Left ventricle myocardium inferior (tissue), 1 donor: ENCODE measurements at places on chromosomes 2 and 18.

DNA sequence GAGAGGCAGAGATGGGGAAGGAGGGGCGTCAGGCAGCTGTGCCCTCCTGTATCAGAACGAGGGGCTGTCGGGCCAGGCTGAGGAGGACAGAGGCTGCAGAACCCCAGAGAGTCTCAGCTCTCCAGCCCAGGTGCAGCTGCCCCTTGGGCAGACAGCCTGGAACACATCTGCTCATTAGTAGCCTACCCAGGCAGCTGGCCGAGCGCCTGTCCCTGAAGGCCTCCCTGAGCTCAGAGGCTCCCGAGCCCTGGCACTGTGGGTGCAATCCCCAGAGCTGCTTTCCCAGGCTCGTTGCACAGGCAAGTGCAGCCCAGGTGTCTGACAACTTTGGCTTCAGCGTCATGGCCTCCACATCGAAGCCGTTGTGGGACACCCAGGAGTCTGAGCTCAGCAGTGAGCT lies 13.1 kb upstream of the TMEM185B start:
- DNase-seq = no peak

GRCh38 chr2:60926741-60927552 lies 45.6 kb downstream of the REL start:
- no peak for DNase-seq

DNA sequence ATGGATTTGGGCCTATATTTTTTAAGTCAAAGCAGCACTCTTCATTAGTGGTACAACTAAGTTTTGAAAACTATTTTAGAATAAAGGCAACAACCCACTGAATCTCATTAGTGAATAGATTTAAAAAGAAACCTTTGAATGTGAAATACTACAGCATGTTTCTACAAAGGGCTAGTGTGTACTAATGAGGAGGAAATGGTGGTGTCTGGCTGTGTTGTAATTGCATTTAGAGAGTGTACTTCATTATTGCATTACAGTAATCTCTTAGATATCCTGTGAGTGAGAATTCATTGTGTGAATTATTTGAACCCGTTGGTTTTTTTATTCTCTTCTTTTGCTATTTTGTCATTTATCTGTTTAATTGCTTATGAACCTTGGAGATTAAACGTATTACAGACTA lies 575.4 kb upstream of the FAM98A start:
- DNase-seq = no peak

GRCh38 chr2:31865215-31865614 lies 145.6 kb downstream of the MEMO1 start:
- DNase-seq = no peak

- DNase-seq = peak; percentile 11
Measured at GRCh38 chr2:240791821-240792628, 28.0 kb downstream of the KIF1A start.

GRCh38 chr18:11149441-11150270 lies at the start of gene PIEZO2:
PIEZO2 (minus strand) TSS chr18:11149569; CDS start chr18:11148588, 981 bp downstream.
- DNase-seq = peak; percentile 42

DNA sequence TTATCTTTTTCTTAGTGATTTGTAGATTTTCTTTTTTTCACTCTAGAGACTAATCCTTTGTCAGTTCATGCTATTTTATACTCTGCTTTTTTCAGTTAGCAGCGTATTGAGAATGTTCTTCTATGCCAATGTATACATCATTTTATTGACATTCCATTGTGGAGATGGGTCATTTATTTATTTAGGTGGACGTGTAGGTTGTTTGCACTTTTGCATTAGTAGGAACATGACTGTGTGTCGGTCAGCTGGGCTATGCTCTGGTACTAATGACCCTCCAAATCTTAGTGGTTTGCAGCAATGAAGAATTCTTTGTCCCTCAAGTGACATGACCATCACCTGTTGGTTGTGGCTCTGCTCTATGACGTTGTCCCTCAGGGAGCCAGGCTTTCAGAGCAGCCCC lies 33.6 kb downstream of the HPCAL1 start:
- DNase-seq = no peak

- DNase-seq = no peak
Measured at GRCh38 chr2:75367401-75367800, 168.1 kb upstream of the TACR1 start.

DNA sequence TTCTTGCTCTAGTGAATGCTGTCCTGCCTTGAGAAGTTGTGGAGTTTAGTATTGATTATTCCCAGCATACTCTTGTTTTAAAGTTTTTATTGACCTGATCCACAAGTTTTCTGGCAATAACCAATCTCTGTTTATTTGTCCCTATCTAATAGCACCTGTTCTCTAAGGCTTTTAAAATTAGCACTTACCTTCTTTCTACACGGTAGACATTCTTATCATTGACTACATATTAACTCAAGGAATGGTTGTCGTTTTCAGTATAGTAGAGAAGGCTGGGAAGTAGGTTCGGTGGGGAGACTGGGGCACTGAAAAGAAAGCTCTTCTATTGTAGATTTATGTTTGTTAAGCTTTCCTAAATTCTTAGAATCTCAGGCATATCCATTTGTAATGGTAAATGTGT lies 726.0 kb downstream of the DPP10 start:
- no peak for DNase-seq

DNA sequence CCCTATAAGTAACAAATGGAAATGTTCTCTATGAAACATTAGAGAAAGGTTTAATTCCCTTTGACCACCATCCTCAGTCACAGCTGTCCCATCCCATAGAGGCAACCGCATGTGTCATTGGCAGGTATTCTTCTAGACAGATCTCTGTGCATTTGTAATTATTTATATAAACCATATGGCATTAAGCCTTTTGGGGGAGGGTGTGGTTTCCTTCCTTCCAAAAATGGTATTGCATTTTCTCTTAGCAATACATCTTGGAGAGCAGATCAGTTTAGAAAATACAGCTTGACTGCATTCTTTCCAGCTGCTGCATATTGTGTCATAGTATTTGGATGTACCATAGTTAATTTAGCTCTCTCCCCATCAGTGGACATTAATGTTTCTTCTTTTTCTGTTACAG lies 57.7 kb downstream of the LCLAT1 start:
- no peak for DNase-seq

- no peak for DNase-seq
Measured at GRCh38 chr18:61159246-61159645, 174.0 kb upstream of the CDH20 start.

DNA sequence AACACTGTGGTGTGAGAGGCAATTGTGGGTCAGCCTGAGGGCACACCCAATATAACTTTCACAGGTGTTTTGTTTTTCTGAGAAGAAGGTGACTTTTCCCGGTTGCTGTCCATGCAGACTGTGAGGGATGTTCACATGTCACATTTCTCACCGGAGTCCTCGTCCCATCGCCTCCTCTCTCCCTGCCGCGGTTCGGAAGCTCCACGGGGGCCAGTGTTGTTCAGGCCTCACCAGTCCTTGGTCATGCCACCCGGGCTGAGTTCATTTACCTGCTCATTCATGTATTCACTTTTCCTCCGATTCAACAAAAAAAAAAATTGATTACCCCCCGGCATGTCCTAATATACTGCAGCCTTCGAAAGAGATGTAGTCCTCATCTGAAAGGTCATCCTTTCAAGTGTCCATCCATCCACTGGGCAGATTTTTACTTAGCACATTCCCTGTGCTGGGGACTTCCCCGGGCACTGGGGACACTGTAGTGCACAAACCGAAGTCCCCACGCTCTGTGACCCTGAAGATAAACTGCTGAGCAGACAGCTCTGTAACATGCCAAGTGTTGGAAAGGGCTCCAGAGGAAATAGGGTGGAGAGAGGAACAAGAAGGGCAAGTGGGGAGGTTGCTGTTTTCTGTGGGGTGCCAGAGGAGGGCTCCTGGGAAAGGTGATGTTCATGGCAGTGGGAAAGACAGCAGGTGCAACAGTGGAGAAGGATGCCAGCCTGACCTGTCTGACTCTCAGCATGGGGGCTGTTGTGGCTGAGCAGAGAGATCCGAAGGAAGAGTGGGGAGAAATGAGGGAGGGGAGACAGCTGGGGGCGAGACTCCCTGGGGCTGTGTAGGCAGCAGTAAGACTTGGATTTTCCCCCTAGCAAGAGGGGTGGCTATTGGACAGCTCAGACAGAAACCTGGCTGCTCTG lies 22.4 kb downstream of the LRRFIP1 start:
- DNase-seq = no peak

- DNase-seq = no peak
Measured at GRCh38 chr18:46677611-46678010, 20.6 kb upstream of the LOXHD1 start.

DNA sequence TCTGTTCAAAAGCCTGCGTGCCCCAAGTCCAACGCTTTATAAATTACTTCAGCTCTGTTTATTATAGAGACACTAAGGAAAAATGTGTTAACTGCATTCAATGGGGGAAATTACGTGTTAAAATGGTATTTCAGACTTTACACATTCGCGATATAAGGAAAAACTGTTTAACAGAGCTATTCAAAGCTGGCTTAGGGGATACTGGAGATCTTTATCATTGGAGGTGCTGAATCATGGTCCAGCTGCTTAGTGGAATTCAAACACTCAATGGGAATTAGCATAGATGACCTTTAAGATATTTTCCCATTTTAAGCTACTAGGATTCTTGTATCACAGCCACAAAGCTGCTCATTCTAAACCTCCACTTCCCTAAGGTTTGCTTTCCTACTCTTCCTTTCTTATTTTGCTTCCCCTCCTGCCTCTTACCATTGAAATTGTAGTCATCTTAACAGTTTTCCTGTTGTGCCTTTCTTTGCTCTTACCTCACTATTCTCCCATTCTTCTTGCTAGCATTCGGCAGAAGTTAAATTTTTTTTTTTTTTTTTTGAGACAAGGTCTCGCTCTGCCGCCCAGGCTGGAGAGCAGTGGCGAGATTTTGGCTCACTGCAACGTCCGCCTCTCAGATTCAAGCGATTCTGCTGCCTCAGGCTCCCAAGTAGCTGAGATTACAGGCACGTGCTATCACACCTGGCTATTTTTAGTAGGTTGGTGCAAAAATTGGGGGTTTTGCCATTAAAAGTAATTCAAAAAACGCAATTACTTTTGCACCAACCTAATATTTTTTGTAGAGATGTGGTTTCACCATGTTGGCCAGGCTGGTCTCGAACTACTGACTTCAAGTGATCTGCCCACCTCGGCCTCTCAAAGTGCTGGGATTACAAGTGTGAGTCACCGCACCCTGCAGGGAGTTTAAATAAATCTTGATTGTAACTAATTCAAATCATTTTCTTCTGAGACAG lies 6.5 kb downstream of the SULT6B1 start:
- no peak for DNase-seq

DNA sequence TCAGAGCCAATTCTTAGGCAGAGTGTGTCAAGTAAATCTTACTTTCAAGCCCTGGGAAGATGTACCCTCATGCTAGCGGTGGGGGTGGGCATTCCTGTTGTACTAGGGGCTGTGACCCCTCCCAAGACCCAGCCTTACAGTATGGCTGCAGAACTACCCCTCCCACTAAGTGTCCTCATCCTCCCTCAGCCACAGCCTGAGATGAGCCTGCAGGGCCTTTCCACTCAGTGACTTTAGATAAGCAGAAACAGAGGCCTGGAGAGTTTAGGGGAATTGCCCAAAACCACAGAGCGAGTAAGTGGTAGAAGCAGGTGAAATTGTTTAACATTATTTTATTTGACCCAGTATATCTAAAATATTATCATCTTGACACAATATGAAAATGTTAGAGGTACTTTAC lies 36.6 kb downstream of the TTC32 start:
- no peak for DNase-seq

DNA sequence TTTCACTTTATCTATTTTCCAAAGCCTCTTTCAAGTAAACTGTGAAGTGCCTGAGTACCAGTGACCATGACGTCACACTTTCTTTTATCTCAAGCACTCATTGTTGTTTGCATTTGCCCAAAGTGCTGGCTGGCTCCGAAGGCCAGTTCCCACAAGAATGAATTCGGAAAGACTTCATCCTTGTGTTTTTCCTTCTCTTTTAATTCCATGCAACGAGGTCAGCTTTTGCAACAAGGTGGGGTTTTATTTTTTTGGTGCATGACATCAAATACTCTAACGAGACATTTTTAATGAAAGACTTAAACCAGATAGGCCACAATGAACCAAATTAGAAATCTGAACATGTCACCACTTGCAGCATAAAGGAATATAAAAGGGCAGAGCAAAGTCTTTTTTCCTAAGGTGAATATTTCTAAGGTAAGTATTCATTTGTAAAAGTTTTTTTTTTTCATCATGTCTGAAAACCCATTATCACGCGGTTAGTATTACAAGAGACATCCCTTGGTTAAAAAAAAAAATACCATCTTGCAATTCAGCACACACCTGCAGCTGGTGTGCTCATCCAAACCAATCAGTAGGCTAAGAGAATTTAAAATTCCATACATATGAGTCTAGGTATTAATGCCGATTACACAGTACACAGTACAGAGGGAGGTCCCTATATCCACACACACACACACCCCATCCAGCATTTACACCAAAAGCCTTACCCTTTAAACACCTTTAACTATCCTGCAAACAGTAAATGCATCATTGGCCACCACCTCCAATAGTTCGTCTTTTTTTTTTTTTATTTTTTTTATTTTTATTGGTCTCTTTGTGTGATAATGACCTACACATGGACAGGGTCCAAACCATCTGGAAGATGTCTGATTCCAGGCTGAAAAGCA lies 2.3 kb downstream of the ARL4C start:
- DNase-seq = no peak

DNA sequence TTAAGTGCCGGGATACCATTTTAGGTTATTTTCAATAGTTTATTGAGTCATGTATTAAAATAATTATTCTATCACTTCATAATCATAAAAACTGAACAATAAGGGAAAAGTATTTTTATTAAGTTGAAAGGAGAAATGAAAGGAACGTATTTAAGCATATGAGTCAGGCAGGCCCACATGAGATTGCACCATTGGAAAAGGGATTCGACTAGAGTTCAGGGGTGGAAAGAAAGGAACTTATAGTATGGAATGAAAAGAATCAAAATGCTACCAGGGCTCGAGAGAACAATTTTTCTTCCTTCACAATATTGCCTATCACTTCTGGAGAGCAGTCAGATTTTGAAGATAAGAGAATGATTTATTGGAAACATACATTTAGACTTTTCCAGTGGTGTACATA lies 516.5 kb upstream of the NETO1 start:
- no peak for DNase-seq

DNA sequence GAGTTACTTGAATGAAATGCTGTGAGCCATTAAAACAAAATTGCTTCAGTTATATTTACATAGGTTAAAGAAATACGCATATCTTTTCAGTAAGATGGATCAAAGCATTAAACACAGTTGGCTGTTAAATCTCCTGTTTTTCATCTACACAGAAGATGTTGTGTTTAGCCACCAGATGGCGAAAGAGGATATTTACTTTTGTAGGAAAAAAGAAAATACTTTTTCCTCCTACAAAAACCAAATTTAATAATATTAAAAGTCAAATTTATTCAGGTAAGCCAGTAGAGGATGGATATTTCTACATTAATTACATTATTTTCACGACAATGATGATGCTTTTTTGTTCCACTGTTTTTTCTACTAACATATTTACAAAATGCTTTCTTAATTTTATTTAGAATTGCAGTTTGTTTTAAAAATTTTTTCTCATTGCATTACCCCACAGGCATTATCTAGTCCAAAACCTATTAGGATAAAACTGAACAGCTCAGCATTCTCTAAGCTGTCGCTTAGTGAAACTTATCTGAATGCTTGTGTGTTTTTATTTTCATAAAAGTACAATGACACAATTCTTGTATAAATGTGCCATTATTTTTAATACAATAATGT lies 173.7 kb downstream of the ASXL3 start:
- no peak for DNase-seq

- no peak for DNase-seq
Measured at GRCh38 chr2:170996316-170996715, 67.3 kb downstream of the GORASP2 start.
